ENCODE measurements at places on chromosomes 1 and 21.
A peak's percentile ranks its signal among the peaks of the same experiment; 100 is the strongest.

GRCh38 chr21:14520535-14520934 lies 25.6 kb downstream of the SAMSN1 start:
- peak; percentile 5 for DNase-seq

DNA sequence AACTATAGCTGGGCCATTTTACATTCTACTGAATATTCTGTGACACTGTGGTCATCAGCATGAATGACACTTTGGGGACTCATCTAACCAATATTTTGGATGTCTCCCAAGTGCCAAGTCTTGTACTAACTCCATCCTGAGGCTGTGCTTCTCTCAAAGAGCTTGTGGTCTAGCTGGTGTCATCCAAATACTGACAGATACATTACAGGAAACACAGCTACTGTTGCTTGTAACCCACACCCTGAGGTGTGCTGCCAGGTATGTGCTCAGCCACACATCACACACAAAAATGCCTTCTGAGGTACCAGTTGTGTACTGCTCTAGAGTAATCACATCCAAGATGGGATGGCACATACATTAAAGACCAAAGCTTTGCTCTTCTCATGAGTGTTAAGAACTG lies 81.6 kb downstream of the ST6GALNAC5 start:
- DNase-seq, result no peak

DNA sequence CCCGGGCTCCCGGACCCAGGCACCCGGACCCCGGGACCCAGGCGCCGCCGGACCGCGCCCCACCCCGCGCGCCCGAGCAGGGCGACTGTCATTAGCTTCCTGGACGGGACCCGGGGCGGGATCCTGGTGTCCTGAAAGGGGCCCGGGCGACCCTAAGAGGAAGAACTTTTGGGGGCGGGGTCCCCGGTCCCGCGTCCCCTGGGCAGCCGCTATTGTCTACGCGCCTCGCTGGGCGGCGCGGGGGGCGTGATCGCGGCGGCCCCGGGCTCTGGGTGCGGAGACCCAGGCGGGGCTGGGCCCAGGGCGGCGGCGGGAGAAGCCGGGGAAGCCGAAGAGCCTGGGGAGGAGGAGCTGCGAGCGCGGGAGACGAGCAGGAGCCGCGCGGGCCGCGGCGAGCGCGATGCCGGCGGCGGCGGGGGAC lies 465 bp downstream of the HUNK start:
- DNase-seq, result no peak

GRCh38 chr1:151072224-151072623 lies 1.7 kb downstream of the GABPB2 start:
- no peak for DNase-seq

DNA sequence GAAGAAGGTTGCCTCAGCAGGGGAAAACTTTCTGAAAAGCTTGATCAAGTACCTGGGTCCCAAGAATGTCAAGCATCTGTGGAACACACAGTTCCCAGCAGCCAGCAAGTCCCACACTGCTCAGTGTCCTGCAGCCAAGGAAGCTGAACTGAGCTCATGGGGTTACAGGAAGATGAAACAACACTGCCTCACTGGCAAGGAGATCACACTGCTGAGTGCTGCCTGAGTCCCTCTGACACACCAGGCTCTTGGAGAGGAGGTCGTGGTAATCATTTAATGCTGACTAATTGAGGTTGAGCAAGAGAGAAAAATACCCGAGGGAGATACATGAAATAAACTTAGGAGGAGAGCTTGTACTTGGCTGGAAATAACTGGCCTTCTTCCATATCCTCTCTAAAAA lies 75.2 kb downstream of the MPZL1 start:
- no peak for DNase-seq

- no peak for DNase-seq
Measured at GRCh38 chr1:4310396-4310923, 343.9 kb upstream of the AJAP1 start.

Measured in stimulated activated naive CD4-positive, alpha-beta T cell (primary cell).